ENCODE measurements at places on chromosomes 2 and 18. TPM values are rescaled to one million over a fixed set of nuclear protein-coding genes. Genes with fewer than 3 reads are reported as not detected.

RBM45 gene
- 11.7 TPM for total RNA-seq

REG1B gene
- total RNA-seq = not detected

MOGAT1 gene
- total RNA-seq = 3.2 TPM

DNA sequence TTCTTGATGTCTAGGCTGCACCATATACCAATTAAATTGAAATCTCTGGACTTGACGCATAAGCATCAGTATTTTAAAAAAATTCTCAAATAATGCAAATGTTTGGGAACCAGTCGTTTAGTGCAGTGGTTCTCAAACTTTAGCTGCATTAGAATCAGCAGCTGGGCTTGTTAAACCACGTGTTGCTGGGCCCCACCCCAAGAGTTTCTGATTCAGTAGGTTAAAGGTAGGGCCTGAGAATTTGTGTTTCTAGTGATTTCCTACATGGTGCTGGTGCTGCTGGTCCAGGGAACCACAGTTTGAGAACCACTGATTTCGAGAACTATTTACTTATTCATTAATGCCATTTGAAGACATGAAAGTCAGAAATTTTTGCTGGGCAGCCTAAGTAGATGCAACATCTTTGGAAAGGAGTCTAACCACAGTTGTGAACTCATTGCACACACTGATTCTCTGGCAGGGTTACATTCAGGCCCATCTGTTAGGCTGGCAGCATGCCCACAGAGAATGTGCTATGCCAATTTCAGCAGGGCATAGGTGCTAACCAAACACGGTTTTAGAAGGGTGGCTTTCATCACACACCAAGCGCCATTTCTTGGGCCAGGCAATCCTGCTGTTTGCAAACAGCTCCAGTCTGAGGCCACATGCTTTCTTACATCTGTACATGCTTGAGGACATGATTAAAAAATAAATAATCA lies 26.4 kb upstream of the ATP5MC3 start:
- DNase-seq = no peak

GRCh38 chr2:209523867-209524266 lies 100.0 kb downstream of the MAP2 start:
- no peak for DNase-seq

GRCh38 chr2:39521876-39522517 lies 84.9 kb upstream of the MAP4K3 start:
- DNase-seq = no peak

DNA sequence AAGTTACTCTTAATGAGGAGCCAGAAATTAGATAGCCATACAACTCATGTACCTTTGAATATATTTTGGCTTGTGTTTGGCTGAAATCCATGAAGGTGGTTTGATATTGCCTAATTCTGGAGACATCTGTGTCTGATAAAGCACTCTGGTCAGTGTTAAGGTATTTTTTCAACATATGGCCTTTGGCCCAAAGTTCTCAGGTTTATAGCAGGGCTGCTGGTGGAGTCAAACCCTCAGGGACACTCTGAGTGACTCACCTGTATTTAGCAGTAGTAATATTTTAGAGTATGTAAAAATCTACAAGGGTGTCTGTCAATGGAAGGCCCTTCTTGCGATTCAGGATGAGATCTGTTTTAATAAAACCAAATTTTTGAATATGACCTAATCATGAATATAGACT lies 666.5 kb downstream of the SLC4A3 start:
- no peak for DNase-seq

- no peak for DNase-seq
Measured at GRCh38 chr18:55794288-55795052, 206.5 kb upstream of the TCF4 start.

All from lower lobe of right lung (tissue), 2 donors.